ENCODE measurements at places on chromosomes 1 and 21. TPM values are rescaled to one million over a fixed set of nuclear protein-coding genes. Genes with fewer than 3 reads are reported as not detected.

Gene TTLL7
- total RNA-seq, result 0.94 TPM

Gene LCE1B
- not detected for total RNA-seq

Gene GUCA2A
- 0.57 TPM for total RNA-seq

Gene LHX8
- 0.05 TPM for total RNA-seq

Gene CD53
- total RNA-seq, result 166 TPM

Gene TDRD5
- 0.52 TPM for total RNA-seq

Gene DIRAS3
- total RNA-seq, result 1.2 TPM

Gene TNNT2
- 3.1 TPM for total RNA-seq

Gene TP73
- total RNA-seq, result 2.6 TPM

Gene PTAFR
- 4.9 TPM for total RNA-seq

Gene AMY2A
- total RNA-seq, result not detected

Gene LAD1
- 9.1 TPM for total RNA-seq

Gene LRRC8C
- 6.6 TPM for total RNA-seq
